Foreskin fibroblast (primary cell): ENCODE measurements at places on chromosomes 6 and 20.

- peak; percentile 3 for DNase-seq
Measured at GRCh38 chr6:44856479-44856878, 469.0 kb downstream of the CDC5L start.

GRCh38 chr6:165090242-165090641 is 219.2 kb downstream of the C6orf118 start:
- no peak for DNase-seq

GRCh38 chr6:155970876-155971708 is 515.5 kb upstream of the NOX3 start:
- no peak for DNase-seq

DNA sequence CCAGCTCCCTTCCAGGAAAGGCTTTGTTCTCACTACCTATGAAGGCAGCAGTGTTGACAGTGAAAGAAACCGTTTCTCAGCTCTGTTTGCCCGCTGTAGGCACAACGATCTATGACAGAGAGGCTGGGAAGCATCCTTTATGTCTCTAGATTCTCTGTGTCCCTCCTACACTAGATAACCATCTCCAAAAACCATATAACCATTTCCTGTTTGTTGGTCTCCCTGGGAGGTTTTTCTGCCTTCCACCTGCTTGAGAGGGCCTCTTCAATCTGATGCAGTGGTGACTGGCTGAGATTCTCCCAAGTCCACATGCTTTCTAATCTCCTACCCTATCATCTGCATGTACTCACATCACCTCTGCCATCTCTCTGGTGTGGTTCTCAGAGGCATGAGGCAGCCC is 32.0 kb upstream of the TMEM217 start:
- DNase-seq = no peak

DNA sequence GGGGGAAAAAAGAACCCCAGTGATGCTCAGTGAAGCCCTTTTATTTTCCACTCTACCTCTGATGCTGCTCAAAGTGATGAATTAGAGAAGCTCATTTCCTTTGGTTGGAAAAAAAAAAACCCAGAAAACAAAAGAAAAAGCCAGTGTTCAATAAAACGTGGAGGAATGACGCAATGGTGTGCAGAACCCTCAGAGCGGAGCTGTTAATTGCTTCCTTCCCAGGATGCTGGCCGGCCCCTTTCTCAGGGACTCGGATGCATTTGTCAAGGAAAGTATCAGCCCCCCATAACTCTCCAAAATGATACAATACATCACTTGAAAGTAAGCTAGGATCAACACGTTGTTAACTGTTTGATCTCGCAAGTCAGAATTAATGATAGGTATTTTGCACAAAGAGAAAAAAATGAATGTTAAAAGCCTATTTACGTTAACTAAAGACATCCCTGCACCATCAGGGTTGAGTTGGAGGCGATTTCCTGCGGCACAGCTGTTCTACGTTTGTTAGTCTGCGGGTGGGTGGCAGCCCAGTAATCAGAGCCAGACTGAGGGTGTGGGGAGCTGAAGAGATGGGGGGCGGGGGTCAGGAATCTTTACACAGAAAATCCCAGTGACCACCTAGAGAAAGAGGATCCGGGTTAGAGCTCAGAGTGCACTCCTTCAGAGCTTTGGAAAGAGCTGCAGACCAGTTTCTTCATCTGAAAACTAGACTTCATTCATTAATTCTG is 132.4 kb downstream of the BMP7 start:
- DNase-seq = peak; percentile 10

DNA sequence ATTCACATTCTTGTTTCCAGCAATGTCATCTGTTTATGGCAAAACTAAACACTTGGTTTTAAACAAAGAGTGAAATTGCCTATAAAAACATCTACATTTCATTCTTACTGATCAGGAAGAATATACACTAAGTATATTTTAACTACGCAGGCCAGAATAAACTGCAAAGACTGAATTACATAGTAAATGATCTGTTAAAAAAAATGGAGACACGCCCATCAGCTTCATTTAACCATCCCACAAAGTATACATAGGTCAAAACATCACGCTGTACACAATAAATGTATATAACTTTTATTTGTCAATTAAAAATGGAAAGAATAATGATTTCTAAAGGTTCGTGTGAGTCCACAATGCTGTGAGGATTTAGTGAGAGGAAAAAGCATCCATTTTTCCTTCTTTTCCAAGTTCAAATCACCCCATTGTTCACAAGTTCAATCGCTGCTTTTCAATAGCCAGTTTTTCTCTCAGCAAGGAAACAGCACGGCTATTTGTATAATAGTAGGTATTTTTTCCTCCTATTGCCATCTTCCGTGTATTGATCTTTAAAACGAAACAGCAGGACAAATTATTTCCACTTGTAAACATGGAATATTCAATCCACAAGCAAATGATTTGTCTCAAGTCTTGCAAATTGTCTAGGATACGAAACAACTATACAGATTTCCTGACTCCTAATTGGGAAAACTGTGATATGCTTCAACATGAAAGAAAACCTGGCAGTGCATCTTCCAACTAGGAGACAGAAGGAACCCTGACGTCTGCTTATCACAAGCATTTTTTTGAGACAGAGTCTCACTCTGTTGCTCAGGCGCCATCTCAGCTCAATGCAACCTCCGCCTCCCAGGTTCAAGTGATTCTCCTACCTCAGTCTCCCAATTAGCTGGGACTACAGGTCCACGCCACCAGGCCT is 10.6 kb downstream of the SFT2D1 start:
- DNase-seq = no peak

DNA sequence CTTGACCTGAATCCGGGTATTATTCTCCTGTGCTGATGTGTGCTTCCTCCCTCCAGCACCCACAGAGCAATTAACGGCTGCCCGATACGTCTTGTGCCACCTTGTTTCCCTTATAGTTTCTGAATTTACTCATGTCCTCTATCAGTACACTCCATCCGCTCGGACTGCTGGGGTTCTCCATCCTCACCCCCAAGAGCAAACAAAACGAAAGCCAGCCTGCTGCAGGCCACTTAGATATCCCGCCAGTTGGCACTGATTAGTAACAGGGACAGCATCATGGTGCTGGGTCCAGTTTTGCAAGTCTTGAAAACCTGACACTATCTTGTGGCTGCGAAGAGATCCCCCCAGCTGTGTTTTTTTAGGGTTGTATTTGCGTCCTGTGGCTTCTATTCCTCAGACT is 71.8 kb downstream of the SSR1 start:
- no peak for DNase-seq

GRCh38 chr20:61958773-61959700 is 106.6 kb downstream of the TAF4 start:
- no peak for DNase-seq

DNA sequence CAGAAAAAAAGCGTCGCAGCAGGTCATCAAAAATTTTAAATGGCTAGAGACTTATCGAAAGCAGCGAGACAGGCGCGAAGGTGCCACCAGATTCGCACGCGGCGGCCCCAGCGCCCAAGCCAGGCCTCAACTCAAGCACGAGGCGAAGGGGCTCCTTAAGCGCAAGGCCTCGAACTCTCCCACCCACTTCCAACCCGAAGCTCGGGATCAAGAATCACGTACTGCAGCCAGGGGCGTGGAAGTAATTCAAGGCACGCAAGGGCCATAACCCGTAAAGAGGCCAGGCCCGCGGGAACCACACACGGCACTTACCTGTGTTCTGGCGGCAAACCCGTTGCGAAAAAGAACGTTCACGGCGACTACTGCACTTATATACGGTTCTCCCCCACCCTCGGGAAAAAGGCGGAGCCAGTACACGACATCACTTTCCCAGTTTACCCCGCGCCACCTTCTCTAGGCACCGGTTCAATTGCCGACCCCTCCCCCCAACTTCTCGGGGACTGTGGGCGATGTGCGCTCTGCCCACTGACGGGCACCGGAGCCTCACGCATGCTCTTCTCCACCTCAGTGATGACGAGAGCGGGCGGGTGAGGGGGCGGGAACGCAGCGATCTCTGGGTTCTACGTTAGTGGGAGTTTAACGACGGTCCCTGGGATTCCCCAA is at the start of gene EEF1A1:
Gene EEF1A1 (minus strand): TSS at position 345 of the 663 bp plus-strand sequence. CDS start 1,006 bp downstream, outside the sequence.
- peak; percentile 100 for DNase-seq

DNA sequence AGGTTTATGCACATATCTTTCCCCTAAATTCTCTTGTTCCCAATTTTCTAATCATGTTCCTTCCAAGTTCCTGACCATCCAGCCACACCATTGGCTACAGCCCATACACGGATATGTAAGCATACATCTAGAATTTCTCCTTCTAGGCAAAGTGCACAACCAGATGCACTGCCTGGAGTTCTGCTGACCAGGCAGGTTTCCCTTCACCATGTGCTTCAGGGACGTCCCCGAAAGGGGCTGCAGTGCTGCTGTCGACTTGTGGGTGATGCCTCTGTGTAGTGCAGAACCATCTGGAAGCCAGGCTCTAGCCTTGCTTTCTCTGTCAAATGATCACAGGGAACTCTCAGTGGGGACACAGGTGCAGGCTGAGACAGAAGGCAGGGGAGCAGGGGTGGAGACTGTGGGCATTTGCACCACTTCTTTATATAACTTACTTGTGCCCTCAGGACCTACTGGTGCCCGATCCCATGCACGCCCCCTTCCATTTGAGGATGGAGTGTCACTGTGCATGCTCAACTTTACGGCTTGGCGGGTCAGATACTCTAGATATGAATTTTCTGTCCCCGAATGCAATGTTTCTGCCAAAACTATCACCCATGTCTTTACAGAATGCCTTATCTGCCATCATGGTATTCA is 37.5 kb upstream of the SMOC2 start:
- no peak for DNase-seq

DNA sequence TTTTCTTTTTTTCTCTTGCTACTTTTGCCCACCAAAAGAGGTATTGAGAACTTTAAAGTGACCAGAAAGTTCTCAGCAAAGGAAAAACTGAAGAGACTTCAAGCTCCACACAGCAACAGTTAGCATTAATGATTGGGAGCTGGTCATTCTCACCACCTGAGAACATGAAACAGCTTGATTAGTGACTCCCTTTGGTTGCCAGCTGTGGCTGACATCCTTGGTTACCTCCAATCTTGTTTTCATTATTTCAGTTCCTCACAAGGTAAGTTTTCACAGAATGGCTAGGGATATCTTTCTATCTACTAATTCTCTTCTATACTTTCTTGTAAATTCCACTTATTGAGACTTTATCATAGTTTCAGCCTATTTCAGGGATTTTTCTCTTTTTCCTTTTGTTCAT is 427.9 kb downstream of the QKI start:
- DNase-seq = no peak

DNA sequence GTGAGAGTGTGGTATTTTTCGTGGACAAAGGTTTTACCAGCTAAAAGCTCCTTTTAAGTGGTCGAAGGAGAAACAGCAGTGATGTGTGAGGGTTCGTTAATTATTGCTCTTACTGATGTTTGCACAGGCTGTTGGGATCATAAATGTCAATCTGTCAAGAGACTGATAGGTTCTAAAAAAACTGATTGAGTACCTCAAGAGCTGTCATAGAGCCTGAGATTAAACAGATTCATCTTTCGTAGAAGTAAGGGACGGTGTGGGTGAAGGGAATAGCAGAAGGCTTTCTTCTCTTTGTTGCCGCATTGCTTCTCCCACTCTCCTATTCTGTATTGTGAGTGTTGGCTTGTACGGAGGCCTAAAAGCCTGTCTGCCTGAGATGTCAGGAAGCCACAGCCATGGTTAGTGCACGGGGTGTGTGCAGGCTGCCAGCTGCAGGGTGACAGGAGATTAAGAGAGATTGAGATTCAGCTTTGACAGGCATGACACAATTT is 291.0 kb downstream of the ZFAND3 start:
- no peak for DNase-seq

DNA sequence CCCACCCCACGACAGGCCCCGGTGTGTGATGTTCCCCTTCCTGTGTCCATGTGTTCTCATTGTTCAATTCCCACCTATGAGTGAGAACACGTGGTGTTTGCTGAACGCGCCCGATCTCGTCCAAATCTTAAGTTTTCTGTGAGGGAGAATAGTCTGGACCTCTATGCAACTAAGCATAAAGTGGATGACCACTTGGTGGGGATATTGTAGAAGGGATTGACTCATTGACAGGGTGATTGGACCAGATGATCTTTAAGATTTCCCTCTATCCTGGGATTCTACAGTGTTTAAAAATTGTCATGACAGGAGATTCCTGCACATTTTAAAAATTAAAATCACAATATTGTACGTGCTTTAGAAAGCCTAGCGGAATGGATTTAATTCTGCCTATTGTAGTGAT is 141.3 kb downstream of the TRMT11 start:
- no peak for DNase-seq

- DNase-seq = no peak
Measured at GRCh38 chr6:39754514-39755115, 29.4 kb upstream of the KIF6 start.

GRCh38 chr6:115932481-115932880 is 128.2 kb downstream of the FRK start:
- peak; percentile 55 for DNase-seq

GRCh38 chr6:137882225-137882961 is 15.3 kb downstream of the TNFAIP3 start:
- DNase-seq = no peak

GRCh38 chr6:56714982-56715456 is 72.3 kb upstream of the DST start:
- DNase-seq = peak; percentile 90

DNA sequence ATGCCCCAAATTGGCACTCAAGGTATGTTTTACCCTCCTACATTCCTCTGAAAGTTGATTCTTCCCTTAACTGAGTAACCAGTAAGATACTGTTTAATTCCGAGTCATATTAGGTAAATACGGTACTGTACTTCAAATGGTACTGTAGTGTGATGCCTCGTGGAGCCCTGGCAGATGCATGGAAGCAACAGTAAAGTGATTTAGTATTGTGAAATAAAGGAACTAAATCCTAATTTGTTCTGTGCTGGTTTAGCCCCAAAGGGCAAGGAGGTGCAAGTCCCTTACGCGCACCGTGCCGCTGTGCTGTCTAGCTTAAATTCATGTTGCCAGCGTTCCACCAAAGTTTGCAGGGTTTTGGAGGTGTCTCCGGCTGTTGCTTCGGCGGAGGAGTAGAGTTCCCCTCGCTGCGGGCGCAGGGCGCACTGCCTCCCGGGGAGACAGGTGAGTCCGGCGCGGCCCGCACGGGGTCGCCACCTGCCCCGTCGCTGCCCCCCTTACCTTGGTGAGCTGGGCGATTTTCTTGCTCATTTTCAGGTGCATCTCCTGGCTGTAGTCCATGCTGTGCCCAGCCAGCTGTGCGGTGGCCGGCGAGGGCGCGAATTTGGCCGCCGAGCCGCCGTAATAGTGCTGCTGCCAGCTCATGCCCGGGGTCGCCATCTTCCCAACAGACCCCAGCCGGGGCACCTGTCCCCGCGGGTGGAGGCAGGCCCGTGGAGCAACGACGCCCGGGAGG is 655 bp downstream of the FAM184A start:
- DNase-seq = peak; percentile 54

DNA sequence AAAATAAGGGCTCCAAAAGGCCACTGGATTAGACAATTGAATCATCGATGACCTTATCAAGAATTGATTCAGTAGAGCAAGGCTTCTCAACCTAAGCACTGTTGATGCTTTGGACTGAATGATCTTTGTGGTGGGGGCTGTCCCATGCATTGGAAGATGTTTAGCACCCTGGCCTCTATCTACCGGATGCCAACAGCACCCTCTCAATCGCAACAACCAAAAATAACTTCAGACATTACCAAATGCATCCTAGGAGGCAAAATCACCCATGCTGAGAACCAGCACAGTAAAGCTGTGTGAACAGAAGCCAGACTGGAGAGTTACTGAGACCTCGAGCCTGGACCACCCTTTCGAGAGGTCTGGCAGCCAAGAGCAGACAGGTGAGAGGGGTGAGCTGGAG is 67.5 kb downstream of the TBC1D7 start:
- no peak for DNase-seq

- DNase-seq = no peak
Measured at GRCh38 chr6:80468398-80468797, 361.9 kb downstream of the BCKDHB start.
